Ammon's horn (tissue), 1 donor: ENCODE measurements at places on chromosomes 6 and 20.

- peak; percentile 5 for DNase-seq
Observed at GRCh38 chr6:78910591-78911171, 43.3 kb downstream of the IRAK1BP1 start.

DNA sequence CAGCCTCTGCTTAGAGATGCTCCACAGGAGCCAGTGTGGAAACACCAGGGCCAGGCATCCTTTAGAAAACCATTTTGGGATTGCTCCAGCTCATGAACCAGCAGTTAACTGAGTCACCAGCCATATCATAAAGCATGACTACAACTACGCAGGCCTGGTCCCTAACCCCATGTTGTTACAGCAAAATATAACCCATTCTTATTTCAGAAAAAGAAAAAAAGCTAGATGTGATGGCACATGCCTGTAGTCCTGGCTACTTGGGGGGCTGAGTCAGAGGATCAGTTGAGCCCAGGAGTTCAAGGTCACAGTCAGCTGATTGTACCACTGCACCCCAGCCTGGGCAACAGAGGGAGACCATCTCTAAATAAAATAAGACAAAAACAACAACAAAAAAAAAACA is 36.8 kb downstream of the C6orf15 start:
- DNase-seq: no peak

DNA sequence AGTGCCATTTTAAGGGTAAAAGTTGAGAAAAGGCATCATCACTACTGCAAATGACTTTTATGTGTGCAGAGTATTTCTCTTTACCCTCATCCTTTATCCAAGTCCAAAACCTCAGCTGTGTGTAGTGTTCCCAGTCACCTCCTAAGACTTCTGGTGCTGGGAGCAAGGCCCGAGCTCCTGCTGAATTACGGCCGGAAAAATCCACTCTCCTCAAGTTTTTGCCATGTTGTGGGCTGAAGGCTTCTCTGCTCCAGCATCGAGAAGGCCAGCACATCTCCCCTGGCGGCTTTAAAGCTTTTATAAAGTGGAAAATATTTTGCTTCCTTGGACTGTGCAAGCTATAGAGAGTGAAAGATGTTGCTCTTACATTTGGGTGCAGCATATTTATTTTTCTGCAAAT is 153.2 kb upstream of the THBS2 start:
- DNase-seq: no peak

DNA sequence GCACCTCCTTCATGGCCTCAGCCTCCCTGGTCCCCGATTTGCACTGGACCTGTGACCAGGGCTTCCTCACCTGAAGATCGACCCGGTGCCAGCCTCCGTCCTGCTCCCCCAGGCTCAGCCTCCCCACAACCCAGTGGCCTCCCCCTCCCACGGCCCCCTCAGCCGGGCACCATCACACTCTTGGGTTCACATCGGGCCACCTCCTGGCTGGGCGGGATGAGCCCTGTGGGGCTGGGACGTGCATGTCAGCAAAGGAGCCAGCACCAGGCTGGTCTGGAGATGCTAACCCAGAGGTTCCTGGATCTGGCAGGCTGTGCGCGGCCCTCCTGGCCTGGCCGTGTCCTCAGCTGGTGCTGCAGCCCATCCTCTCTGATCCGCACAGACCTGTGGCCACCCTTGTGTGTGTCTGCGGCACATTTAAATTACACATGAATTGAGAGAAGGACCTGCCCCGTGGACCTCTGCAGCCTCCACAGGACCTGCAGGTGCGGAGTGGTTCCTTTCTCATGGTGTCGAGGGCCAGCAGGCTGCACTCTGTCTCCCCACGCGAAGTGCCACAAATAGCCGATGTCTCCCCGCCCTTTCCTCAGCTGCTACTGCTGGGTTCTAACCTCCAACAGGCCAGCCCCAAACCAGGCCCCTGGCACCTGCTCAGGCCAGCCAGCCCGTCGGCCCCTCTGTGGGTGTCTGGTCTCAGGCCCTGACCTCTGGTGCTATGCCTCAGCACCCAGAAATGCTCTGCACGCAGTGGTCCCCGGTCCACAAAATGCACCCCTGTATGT is 237.5 kb downstream of the ERMARD start:
- DNase-seq: no peak

GRCh38 chr6:110285306-110286060 is 72.7 kb downstream of the METTL24 start:
- no peak for DNase-seq

DNA sequence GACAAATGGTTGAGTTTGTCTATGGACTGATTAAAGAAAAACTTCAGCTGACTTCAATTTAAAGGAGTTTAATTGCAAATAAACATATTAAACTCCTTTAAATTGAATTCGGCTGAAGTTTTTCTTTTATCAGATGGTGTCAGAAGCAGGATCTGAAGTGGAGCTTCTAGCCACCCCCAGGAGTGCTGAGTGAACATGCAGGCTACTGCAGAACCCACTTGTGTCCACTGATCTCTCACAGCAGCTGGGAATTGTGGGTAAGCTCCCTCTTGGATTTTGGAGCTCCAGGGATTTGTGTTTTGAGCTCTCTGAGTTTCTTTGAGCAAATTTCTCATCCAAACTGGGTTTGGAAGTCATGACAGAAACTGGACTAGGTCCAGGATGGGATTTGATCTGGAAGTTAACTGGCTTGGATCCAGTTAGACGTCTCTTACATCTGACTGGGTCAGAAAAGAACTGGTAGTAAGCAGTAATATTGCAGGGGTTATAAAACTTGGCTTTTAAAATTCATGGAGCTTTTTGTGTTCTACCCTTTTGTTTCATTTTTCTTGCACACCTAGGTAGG is 95.8 kb upstream of the UST start:
- no peak for DNase-seq

GRCh38 chr6:99590728-99591672 is 15.6 kb upstream of the PRDM13 start:
- DNase-seq: no peak

DNA sequence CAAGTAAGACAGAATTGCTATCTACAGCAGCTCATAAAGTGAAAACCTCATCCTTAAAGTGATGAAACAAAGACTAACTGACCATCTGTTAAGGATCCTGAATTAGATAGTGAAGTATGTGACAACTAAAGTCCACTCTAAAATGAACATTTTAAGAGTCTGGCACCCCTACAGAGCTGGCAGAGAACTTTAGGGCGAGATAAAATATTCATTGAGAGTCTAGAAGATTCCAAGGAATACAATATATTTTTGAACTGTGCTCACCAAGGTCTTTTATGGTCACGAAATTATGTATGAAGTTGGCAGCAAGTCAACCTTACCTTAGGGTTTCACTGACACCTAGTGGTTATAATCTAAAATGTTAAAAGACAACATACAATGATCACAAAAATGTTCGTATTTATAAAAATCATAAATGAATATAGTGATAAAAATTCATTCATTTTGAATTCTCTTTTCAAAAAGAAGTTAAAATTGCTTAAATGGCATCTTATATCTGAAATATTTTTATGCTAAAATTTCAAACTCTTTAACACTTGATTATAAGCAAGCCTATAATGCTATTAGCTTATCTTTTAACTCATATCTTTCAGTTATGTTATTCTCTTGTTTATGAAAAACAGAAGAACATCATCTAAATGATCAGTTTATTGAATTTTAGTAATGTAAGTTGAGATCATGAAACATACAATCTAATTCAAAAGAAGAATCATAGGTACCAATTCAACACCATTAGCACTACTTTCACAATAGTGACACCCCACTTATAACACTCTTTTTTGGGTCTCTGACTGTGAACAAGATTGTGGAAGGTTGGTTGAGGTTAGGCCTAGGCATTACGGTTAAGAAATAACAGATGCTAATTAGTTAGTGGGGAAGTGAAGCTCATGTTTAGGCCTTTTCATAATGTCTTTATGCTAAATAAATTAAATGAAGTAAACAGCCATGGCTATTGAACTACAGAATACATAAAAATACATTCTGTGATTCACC is 27.5 kb downstream of the RSPH3 start:
- DNase-seq: peak; percentile 40

DNA sequence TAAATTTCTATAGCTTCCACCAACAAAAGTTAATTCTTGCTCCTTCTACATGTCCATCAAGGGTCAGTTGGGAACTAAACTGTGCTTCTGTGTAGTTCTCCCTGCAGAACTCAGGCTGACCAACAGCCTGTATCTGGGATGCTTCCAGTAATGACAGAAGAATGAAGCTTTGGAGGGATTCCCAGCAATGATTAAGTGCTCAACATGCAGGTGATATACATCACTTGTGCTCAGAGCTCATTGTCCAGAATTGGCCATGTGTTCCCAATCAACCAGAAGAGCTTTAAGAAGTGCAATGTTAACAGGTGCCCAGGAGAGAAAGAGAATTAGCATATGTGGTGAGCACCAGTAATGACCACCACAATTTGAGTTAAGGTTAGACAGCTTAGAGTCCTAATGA is 37.4 kb upstream of the SNRPB2 start:
- no peak for DNase-seq

DNA sequence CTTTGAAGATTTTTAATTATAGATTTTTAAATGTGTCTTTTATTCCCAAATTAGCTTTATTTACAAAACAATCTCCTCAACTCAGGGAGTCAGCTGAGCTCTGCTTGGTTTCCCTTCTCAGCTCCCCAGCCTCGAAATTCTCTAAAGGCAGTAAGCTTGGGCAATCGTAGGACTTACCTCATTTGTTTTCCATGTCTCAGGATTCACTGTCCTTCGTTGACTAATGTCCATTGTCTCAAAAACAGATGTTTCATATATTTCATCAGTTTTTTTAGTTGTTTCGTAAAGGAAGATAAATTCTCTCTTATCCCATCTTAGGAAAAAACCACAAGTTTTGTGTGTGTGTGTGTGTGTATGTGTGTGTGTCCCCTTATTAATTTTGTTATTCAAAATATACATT is 102.2 kb upstream of the ADGRF1 start:
- no peak for DNase-seq

DNA sequence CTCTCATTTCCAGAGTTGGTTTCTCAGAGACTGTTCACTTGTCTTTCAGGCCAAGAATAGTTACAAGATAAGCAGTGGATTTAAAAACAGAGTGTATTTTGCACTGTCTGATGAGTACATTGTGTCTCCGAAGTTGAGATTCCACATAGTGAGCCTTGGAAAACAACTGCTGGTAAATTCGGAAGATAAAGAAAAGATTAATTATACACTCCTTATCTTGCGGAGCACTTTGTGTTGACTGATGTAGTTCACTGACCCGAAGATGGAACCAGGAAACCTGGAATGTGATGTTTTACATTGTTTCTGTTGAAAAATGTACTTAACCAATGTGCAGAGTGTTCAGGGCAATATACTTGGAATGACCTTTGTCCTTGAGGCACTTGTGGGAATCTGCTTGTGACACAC is 51.0 kb downstream of the ANKS1A start:
- DNase-seq: no peak

GRCh38 chr20:44714102-44714700 is 968 bp upstream of the CCN5 start:
- no peak for DNase-seq

DNA sequence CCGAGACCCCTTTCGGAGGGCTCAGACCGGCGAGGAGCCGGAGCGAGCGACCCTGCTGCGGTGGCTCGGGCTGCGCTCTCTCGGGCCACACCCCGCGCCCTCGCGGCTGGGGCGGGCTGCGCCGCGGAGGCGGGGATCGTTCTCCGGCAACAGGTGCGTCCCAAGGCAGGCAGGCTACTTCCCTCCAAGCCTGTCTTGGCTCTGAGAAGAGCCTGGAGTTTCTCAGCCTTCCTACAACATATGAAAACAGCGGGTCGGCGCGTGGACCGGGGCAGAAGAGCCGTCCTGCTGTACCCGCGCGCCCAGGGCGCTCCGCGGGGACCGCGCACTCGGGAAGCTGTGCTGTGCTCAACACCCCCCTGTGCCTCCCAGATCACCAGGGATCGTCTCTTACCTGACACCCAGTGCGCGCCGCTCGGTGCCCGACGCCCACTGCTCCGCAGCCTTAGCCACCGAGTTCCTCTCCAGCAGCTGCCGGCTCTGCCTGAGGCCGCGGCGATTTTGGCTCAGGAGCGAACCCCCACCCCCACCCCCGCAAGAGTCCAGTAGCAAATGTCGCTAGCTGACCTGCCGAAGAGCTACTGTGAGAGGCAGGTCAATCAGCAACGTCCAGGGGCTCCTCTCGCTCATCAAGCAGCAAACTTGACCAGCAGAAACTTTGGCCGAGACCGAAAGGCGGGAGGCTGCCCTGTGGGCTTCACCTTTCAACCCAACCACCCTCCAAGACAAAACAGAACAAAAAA is 3.7 kb upstream of the OLIG3 start:
- DNase-seq: no peak

GRCh38 chr6:170166511-170167122 is 124.3 kb downstream of the DLL1 start:
- DNase-seq: no peak

DNA sequence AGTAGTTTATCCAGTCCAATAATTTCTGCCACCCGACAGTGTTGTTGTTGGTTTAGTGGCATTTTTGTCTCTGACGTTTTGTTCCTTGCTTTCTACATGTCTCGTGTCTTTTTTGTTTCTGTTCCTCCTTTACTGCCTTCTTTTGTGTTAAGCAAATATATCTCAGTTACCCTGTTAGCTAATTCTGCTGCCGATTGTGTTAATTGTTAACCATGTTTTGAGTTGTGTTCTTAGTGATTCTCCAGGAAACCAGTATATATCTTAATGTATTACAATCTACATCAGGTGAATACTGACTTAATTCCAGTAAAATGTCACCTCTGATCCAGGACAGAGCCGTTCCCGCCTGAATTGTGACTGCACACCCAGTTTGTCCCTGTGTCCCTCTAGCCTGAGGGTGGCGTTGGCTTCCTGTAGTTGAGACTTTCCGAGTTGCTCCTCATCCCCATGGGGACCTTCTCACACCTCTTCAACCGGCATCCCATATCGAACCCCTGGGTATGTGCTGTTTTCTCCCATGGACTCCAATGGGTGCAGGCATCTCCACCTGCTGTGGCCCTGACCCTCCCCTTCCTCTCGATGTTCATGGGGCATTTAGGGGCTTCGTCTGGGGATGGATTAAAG is 35.8 kb upstream of the BHLHE23 start:
- no peak for DNase-seq

GRCh38 chr6:95127261-95127660 is 450.1 kb upstream of the MANEA start:
- DNase-seq: no peak

DNA sequence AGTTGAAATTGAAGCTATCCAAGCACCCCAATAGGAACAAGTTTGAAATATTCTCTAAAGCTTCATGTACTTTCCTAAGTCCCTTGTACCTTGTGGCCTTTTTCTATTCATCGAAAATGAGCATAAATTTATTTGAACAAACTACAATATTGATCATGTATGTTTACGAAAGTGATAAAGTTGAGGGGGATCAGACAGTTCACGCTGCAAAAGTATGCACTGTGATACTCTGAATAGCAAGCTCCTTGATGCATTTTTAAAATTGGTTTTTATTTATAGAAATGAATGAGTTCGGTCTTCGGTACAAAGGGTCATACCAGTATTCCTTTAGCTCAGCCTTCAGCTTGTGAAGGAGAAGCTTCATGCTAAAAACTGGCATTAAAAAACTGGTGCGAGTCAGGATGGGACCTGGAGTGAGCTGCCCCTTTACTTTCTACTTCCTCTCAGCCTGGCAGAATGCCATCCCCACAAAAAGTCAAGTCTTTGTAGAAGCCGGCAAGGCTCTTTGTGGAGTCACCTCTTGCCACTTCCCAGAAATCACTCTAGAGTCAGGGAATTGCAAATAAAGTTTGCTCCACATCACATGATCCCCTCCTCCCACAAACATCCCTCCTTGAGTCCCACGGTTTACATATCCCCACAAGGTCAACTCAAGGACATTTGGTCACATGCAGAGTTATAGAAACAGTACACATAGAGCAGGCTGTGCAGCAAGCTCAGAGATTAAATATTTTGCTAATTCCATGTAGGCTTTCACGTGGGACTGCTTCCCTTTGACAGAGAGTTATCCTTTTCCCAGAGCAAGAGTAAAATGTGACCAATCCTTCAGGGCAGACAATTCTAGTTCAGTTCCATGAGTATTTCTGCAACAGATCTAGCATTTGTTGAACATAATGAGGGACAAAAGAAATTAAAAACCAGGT is 34.6 kb upstream of the ADGRF1 start:
- peak; percentile 15 for DNase-seq
